ENCODE measurements at places on chromosomes 16 and 17. TPM values are rescaled to one million over a fixed set of nuclear protein-coding genes. Genes with fewer than 3 reads are reported as not detected.

The CDH3 gene
- 91.2 TPM for total RNA-seq

The ASGR1 gene
- 0.72 TPM for total RNA-seq

The MYOCD gene
- total RNA-seq = 2.2 TPM

The CD300C gene
- total RNA-seq = 0.06 TPM

The CDH5 gene
- total RNA-seq = 1.2 TPM

The BCL6B gene
- not detected for total RNA-seq

The NHLRC4 gene
- 0.35 TPM for total RNA-seq

The PYDC1 gene
- not detected for total RNA-seq

The FOXJ1 gene
- total RNA-seq = 2.6 TPM

DNA sequence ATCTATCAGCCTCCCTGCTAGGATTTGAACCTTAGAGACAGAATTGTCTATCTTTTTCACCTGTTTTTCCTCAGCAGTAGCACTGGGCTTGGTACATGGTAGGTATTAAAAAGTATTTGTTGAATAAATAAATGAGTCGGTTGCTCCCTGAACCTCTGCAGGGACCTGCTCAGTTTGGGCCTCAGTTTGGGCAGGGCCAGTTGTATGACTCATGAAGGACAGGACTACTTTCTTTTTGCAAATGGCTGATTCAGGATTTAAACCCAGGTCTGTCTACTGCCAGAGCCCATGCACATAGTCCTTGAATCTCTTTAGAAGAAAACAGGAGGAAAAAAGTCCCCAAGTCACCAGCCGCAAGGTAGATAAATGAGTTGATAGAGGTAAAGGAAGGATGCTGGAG is 3.1 kb downstream of the MMP2 start:
- no peak for DNase-seq

- no peak for DNase-seq
Observed at GRCh38 chr16:51938861-51939260, 608.1 kb downstream of the TOX3 start.

DNA sequence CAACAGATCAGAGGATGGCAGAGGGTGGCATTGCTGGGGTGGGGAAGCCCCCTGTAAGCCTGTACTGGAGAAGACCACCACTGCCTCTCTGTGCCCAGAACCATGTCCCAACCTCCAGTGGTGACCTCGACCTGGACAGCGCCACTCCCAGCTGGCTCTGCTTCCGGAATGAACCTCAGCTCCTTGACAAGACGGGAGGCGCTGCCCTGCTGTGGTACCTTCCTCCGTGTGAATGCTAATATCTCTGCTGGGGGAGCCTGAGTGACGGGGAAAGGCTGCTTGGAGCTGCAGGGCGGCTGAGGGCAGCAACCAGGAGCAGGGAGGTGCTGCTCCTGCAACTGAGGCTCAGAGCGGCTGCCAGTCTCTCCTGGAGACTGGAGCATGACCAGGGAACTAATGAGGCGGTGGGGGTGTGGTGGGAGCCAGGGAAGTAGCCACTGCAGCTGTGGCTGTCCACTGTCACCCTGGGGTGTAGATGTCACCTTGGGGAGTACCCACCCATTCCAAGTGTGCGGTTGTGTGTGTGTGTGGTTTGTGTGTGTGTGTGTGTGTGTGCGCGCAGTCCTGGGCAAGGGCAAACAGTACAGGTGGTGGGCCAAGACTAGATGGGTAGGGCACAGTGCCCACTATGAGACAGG is 6.2 kb downstream of the PRCD start:
- DNase-seq = no peak

DNA sequence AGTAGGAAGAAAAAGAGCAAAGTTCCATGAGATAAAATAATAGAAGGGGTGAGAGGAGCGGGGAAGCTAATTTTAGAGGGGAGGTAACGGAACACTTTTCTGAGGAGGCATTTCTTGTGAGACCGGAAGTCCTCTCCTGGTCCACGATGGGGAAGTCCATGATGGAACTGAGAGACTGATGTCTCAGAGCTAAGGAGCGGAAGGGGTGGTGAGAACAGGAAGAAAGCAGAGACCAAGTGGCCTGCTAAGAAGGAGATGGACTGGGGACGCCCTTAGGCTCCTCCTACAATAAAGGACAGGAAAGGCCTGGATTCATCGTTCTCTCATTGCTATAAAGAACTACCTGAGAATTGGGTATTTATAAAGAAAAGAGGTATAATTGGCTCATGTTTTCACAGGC is 59.4 kb downstream of the ADAMTS18 start:
- no peak for DNase-seq

- no peak for DNase-seq
Observed at GRCh38 chr17:4590981-4591453, 6.7 kb downstream of the SMTNL2 start.

GRCh38 chr16:26909623-26910022 is 157.1 kb upstream of the C16orf82 start:
- no peak for DNase-seq

- no peak for DNase-seq
Observed at GRCh38 chr16:81635063-81635937, 143.8 kb upstream of the PLCG2 start.

DNA sequence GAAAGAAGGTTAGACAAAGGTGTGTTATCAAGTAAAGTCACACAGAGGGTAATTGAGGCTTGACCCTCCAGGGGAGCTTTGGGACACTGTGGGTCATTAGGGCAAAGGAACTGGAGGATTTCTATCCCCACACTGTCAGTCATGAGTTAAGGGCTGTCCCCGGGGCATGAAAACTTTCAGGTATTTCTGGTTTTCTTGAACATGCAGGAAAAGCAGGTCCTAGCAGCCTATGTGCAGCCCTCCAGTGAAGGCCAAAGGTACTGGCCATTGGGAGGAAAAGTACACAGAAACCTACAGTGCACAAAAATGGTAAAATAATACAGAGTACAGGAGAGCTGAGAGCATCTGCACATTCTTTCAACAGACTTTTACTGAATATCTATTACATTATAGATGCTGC is 44.4 kb upstream of the SCNN1B start:
- DNase-seq = no peak

- no peak for DNase-seq
Observed at GRCh38 chr17:53088481-53088880, 734.2 kb upstream of the KIF2B start.

Data from epithelial cell of proximal tubule (primary cell).